ENCODE measurements at places on chromosomes 11 and 22.

DNA sequence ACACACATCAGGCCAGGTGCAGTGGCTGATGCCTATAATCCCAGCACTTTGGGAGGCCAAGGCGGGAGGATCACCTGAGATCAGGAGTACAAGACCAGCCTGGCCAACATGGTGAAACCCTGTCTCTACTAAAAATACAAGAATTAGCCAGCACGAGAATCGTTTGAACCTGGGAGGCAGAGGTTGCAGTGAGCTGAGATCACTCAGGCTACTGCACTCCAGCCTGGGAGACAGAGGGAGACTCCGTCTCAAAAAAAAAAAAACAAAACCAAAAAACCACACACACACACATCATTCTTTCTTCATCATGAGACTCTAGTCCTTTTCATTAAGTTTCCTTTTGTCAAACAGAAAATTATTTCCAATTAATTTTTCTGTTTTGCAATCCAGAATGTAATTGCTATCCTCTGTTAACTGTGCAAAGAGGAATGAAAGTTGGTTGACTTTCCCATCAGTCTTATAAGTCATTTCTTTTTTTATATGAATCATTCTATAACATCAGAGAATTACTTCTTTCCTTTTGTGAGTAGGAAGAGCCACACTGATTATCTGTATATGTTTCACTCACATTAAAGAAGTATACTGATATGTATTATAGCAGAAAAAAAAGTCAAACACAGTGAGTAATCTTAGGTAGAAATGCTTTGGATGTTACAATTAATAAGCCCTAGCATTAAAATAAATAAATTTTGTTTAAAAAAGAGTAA is 52.2 kb downstream of the HORMAD2 start:
- H3K27me3 ChIP-seq: no peaks in the 10 kb centered on the region
- no peak overlapping the region for H3K27ac ChIP-seq
- DNase-seq: no peak
- H3K4me3 ChIP-seq: no peak overlapping the region
- H3K36me3 ChIP-seq: no peaks in the 10 kb centered on the region

- H3K4me1 ChIP-seq: no peaks in the 10 kb centered on the region
- H3K27me3 ChIP-seq: no peaks in the 10 kb centered on the region
- H3K36me3 ChIP-seq: no peaks in the 10 kb centered on the region
- no peak overlapping the region for H3K27ac ChIP-seq
- no peak overlapping the region for H3K4me3 ChIP-seq
These were observed 109.5 kb downstream of the TENM4 start for GRCh38 chr11:79331203-79331901.

- H3K27me3 ChIP-seq: peaks cover 22% of the 10 kb centered on the region
- H3K4me1 ChIP-seq: no peaks in the 10 kb centered on the region
- no peaks in the 10 kb centered on the region for H3K36me3 ChIP-seq
- DNase-seq: no peak
These were observed 74.5 kb downstream of the TTC28 start for GRCh38 chr22:28604966-28605761.

- no peak overlapping the region for H3K27ac ChIP-seq
- no peaks in the 10 kb centered on the region for H3K4me1 ChIP-seq
- H3K27me3 ChIP-seq: no peaks in the 10 kb centered on the region
- no peaks in the 10 kb centered on the region for H3K36me3 ChIP-seq
- no peak overlapping the region for H3K4me3 ChIP-seq
- DNase-seq: no peak
These were observed 187.7 kb downstream of the EFCAB6 start for GRCh38 chr22:43624144-43624998.

DNA sequence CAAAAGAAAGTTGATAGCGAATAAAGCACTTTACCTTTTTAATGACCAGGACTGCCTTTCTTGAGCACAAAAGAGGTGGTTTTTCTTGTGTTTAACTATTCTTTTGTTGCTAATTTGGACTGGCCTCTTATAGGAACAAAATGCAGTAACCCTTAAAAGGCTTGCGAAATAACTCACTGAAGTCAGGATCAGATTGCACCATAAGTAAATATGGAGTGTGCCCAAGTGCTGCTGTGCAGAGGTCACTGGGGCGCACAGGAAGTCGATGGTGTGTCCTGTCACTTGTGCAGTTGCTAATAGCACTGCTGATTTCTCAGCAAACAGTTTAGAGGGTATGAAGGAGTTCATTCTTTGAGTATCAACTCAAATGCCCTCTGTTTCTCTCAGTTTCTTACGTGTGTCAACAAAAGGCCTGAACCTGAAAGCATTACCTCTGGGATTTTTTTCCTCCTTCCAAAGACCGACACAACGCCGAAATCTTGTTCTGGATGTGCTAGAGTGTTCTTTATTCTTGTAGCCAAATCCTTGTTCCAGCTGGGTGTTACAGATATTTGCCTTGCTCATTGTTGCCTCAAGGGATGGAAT is 71.3 kb downstream of the ATXN10 start:
- peaks cover 36% of the 10 kb centered on the region for H3K36me3 ChIP-seq
- no peaks in the 10 kb centered on the region for H3K27me3 ChIP-seq
- DNase-seq: no peak
- no peak overlapping the region for H3K27ac ChIP-seq

- no peak overlapping the region for H3K4me3 ChIP-seq
- no peak overlapping the region for H3K27ac ChIP-seq
- no peak for DNase-seq
- H3K36me3 ChIP-seq: no peaks in the 10 kb centered on the region
- peaks cover 4% of the 10 kb centered on the region for H3K4me1 ChIP-seq
These were observed 22.1 kb downstream of the GNAZ start for GRCh38 chr22:23092217-23092955.

GRCh38 chr11:75096456-75097172 is at the start of gene OR2AT4:
TSS of gene OR2AT4 (minus strand) at chr11:75096876.
- H3K4me3 ChIP-seq: no peak within 1 kb of the TSS
- H3K27me3 ChIP-seq: peaks cover 5% of the 10 kb centered on the region
- H3K27ac ChIP-seq: no peak within 1 kb of the TSS

DNA sequence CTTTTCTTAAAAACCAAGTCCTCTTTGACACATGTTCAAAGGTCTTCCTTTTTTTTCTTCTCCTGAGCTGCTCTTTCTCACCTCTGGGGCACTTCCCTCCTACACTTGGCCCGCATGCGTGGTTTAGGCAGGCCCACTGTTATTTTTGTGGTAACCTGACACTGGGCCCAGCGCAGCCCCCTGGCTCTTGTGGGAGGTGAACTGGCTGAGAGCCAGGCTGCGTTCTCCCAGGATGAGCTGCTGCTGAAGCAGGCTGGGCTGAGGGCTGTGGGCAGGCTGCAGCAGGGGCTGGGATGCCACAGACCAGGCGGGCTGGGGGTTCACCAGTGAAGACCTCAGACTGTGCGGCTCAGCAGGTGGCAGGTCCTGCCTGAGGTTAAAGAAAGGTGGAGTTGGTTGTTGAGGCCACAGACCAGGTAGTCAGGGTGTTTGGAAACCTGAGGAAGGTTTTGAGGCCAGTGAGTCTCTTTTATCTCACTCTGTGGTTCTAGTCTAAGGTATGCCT is 72.4 kb downstream of the TEAD1 start:
- H3K4me3 ChIP-seq: no peak overlapping the region
- no peak for DNase-seq
- no peaks in the 10 kb centered on the region for H3K4me1 ChIP-seq
- no peaks in the 10 kb centered on the region for H3K27me3 ChIP-seq
- H3K36me3 ChIP-seq: no peaks in the 10 kb centered on the region
- H3K27ac ChIP-seq: no peak overlapping the region

DNA sequence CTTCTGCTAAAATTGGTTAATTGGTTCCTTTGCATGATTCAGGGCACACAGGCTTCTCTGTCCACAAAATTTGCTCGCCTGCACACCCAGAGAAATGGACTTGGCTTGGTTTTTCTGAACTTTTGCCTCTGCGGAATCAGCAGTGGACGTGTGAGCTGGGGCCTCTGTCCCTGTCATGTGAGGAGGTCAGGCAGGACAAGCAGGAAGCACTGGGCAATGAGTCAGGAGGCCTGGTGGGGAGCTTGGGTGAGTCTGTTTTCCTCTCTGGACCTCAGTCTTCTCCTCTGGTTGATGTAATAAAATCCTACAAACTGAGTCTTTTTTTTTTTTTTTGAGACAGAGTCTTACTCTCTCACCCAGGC is 10.4 kb upstream of the CELSR1 start:
- no peak overlapping the region for H3K27ac ChIP-seq
- DNase-seq: no peak
- H3K4me3 ChIP-seq: no peak overlapping the region
- H3K4me1 ChIP-seq: no peaks in the 10 kb centered on the region

- H3K27me3 ChIP-seq: no peaks in the 10 kb centered on the region
- no peaks in the 10 kb centered on the region for H3K4me1 ChIP-seq
- DNase-seq: peak; percentile 13
- no peak overlapping the region for H3K27ac ChIP-seq
These were observed 3.6 kb upstream of the APOBEC3A start for GRCh38 chr22:38953577-38954413.

DNA sequence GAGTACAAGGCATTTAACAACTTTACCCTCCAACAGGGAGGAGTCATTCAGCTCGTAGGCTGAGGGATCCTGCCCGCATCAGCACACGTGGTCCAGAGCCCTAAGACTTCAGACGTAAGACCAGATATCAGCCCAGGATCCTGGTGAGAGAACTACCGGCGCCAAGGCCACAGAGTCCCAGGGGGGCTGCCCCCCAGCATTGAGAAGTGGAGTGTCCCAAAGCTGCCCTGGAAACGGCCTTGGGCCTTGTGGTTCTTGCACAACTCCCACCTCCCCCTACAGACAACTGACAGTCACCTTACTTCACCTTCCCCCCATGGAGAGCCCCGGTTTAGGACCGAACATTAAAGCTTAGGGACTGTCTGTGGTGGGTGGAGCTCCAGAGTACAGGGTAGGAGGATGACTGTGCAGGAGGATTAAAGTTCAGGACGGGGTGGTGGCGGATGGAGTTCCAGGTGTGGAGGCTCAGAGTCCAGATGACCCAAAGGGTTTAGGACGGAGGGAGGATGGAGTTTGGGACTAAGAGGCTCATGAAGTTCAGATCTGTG is 1.0 kb downstream of the C11orf91 start:
- no peak for DNase-seq
- no peaks in the 10 kb centered on the region for H3K27me3 ChIP-seq

DNA sequence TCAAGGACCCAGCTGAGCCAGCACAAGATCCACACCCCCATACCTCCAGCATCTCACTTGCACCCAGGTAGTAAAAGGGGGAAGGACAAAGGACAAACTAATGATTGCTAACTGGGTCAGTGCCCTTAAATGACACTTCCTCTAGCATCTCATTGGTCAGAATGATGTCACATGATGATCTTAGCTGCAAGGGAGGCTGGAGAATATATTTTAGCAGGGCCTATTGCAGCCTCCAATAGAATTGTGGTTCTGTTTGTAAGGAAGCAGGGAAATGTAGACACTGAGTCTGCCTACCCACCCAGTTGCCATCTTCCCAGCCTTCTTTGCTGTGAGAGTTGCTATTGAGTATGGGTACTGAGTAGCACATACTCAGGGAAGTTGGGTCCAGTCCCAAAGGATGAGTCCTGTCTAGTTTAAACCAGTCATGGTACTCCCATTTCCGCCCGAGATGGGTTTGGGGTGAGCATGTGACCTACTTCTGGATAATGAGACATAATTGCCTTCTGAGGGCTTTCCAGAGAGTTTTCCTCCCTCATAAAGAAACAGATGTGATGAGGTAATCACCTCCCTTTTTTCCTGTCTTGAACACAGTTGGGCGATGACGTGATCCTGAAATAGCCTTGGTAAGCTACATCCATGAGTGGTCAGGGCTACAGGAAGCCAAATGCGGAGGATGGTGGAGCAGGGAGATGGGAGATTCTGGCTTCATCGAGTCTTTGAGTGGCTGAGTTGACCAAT is 5.5 kb upstream of the DNAL4 start:
- no peak overlapping the region for H3K27ac ChIP-seq
- no peak for DNase-seq
- H3K4me3 ChIP-seq: no peak overlapping the region
- no peaks in the 10 kb centered on the region for H3K27me3 ChIP-seq

DNA sequence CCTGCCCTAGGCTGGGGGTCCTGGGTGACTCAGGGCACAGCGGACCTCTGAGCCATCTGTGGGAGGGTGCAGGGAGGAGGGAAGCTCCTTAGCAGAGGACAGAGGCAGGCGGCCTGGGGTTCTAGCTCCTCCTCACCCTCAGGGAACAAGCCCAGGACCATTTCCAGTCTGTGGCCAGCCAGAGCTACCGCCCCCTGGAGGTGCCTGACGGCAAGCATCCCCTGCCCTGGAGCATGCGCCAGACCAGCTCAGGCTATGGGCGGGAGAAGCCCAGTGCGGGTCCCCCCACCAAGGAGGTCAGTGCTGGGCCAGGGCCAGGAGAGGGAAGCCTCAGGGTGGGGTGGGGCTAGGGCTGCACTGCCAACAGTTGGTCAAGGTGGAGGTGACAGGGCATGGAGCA is 26.0 kb upstream of the LRRC10B start:
- H3K27ac ChIP-seq: no peak overlapping the region
- DNase-seq: no peak
- no peak overlapping the region for H3K4me3 ChIP-seq
- H3K4me1 ChIP-seq: peaks cover 5% of the 10 kb centered on the region

DNA sequence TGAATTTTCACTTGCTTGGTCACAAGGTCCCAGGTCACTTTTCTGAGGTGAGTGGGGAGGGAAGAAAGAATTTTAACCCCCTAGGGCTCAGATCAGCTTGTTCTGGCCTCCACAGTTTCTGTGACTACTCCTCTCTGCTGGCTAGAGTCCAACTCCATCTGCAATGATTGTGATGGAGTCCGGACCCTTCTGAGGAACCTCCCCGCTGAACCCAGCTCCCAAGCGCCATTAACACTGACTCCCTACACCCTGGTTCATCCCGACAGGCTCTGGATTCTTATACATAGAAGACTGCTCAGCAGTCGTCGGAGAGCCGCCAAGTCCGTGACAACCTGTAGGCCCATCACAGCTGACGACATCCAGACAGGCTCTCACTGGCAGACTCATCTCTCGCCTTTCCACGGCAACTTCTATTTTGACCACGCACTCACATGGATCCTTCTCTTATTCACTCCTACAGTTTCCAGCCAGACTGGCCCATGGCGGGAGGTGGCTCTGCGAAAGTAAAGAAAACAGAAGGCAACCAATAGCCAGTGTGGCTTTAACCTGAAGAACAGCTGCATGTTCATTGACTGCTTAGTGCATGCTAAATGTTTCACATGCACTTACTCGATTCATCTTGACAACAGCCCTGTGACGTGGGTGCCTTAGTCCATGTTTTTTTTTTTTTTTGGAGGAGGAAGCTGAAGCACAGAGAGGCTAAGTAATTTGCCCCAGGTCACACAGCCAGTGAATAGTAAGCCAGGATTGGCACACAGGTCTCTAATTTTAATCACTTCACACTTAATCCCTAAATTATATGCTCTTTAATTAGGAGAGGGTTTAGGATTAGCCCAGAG is 68.0 kb upstream of the PRDM11 start:
- no peak overlapping the region for H3K4me3 ChIP-seq
- H3K27ac ChIP-seq: no peak overlapping the region
- DNase-seq: no peak
- H3K4me1 ChIP-seq: peaks cover 26% of the 10 kb centered on the region
- H3K27me3 ChIP-seq: no peaks in the 10 kb centered on the region
- H3K36me3 ChIP-seq: no peaks in the 10 kb centered on the region

DNA sequence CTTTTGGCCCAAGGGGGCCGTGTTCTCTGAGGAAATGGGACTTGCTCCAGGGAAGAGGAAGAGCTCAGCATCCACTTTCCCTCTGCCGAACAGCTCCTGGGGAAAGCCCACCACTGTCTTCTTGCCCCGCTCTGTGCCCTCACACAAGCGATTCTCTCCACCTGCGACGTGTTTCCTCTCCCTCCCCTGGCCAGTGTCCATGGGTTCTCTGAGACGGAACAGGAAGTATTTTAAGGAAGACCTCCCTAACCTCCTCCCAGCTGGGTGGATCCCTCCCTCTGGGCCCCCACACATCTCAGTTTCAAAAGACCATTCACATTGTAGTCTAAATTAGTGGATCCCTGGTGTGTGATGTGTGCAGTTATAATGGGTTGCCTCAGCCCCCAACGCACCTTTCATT is 1.6 kb downstream of the TP53AIP1 start:
- no peaks in the 10 kb centered on the region for H3K4me1 ChIP-seq
- H3K27ac ChIP-seq: no peak overlapping the region
- no peak for DNase-seq
- H3K36me3 ChIP-seq: no peaks in the 10 kb centered on the region
- H3K27me3 ChIP-seq: no peaks in the 10 kb centered on the region
